ENCODE measurements at places on chromosomes 4 and X.

DNA sequence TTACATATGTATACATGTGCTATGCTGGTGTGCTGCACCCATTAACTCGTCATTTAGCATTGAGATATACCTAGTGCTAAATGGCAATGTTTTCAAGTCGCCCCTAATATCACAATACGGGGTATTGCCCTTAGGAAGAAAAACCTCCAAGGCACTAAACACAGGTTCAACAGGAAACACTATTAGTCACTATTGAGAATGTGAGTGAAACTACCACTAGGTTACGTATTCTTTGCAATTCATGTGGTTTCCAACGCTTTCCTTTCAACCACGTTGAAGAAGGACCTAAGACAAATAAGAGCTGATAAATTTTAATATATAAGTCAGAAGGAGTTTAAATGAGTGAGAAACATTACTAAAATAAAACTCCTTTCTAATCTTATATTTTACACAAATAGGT lies 134.7 kb upstream of the SPANXN4 start:
- DNase-seq: no peak

- no peak for DNase-seq
These were observed 71.8 kb upstream of the OTUD4 start for GRCh38 chr4:145252190-145252589.

DNA sequence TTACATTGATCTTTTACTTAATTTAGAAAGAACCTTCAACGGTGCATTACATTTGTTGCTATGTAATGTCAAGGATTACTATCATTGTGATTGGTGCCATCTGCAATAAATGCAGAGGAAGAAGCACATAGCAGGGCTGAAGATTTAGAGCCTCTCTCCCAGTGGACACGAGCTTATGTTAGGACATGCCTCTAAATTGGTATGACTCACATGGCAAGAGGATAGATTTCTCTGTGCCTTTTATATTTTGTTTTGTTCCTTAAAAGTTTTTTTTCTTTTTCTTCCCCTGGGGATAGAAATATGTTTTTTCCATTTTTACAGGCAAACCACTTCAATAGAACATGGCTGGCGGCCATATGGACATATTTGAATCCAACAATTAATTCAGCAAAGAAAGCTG lies 205.0 kb upstream of the HAND2 start:
- DNase-seq: no peak

DNA sequence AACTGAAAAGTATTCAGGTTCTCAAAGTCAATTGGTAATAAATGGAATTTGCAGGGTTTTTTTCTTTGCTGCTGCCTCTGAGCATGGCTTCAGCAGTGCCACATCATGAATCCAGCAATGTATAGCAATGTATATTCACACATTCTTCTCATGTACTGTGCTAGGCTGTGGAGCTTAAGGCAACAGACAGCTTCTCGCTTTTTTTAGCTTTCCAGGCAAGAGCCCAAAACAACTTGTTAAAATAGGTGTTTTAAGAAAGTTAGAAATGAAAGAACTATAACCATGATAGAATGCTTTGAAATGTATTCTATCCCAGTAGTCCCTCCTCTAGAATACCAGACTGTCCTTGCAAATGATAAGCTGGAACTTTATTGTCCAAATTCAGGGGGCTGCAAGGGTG lies 30.4 kb downstream of the SMIM43 start:
- DNase-seq: no peak

DNA sequence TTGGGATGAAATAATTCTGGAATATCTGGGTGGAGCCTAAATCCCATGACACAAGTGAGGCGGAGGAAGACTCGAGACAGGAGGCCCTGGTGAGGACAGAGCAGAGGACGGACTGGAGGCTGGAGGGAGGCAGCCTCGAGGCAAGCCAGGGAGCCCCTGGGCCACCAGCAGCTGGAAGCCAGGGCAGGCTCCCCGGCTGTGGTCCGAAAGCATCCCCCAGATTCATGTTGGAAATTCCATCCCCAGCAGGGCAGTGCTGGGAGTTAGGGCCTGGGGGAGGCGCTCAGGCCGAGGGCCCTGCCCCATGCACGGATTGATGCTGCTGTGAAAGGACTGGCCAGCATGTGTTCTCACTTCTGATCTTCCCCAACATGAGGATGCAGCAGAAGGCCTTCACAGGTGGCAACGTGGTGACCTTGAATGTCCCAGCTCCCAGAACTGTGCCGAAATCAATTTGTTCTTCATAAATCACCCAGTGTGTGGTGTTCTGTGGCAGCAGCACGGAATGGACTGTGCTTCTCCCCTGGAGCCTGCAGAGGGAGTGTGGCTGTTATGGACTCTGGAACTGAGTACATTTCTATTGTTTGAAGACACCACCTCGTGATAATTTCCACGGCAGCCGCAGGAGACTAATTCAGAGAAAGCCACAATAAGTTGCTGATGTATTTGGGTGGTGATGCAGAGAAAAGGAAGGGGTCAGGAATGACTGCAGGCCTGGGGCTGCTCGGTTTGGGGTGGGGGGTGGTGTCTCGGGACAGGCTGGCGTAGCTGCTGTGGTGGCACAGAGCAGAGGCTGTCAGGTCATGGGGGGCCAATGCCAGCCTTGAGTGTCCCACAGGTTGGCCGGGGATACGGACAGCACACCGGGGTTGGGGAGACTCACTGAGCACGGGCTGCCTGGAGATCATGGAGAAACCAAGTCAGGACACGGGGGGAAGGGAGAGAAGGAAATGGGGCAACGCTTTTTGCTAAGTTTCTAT lies 56.9 kb downstream of the PCGF3 start:
- no peak for DNase-seq

GRCh38 chr4:177419434-177419833 lies 22.8 kb downstream of the AGA start:
- no peak for DNase-seq

Measured in stimulated activated CD8-positive, alpha-beta memory T cell treated with anti-CD3 and anti-CD28 coated beads, Interleukin-15, amount 100 ng/mL, for 4 hours (primary cell).